NCI-H526 treated with DMSO at 0.1 percent for 48 hours (cell line): ENCODE measurements at places on chromosomes 2 and 18.
A peak's percentile ranks its signal among the peaks of the same experiment; 100 is the strongest.

GRCh38 chr18:10588975-10589374 is 63.1 kb downstream of the NAPG start:
- no peak for DNase-seq

DNA sequence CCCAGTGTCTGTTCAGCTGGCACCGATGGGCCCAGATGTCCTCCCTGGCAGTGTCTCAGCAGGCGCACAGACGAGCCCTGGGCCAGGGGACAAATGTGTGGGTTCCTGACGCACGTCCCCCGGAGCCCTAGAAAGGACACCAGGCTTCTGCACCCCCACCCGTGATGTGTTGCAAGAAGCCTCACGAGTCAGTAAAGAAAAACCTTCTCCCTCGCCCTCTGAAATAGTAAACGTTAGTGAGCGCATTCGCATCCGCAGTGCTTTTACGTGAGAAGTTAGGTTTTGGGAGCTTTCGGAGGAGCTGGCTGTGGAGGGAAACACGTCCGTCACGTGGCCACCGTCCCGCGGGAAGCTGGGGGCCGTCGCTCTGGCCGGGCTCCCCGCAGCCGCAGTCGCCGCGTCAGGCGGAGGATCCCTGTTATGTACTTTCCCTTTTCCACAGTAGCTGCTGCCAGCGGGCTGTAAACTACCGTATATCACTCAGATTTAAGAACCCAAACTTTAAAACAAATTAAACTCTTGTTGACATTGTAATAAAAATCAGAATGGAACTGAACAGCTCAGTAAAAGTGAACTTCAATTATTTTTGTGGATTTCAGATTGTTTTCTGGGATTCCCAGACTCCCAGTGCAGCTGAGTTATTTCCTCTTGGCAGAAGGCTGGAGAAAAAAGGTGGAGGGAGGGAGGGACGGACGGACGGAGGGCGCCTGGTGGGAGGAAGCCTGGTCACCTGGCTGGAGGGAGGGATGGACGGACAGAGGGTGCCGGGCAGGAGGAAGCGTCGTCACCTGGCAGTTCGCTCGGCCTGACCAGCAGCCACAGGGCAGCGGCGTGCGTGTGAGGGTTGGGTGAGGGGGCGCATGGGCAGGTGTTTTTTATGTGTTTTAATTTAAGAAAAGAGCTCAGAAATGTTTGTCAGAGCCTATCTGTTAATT is 112.1 kb downstream of the NFATC1 start:
- no peak for DNase-seq

GRCh38 chr18:44819944-44820510 is 139.3 kb downstream of the SETBP1 start:
- DNase-seq: no peak

- no peak for DNase-seq
Observed at GRCh38 chr18:63514326-63514725, 27.8 kb upstream of the SERPINB12 start.

- no peak for DNase-seq
Observed at GRCh38 chr18:77032181-77032701, 100.3 kb downstream of the MBP start.

DNA sequence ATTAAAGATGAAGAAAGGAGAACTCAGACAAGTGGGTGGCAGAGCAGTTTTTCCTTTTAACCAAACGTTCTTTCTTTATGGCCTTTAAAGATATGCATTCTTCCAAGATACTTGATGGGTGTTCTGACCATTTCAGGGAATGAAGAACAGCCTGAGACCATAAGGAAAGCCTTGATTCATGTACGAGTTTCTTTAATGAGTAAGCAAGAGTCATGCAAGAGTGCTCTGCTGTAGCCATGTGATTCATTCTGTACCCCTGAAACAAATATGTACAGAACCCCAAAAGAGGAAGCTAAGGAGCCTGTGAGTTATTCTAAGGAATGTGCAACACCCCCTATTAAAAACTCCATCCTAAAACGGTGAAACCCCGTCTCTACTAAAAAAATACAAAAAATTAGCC is 372.8 kb downstream of the MTX2 start:
- no peak for DNase-seq

GRCh38 chr2:241771286-241772062 is 5.1 kb upstream of the GAL3ST2 start:
- DNase-seq: no peak

- no peak for DNase-seq
Observed at GRCh38 chr2:241063587-241063986, 38.5 kb downstream of the MTERF4 start.

- no peak for DNase-seq
Observed at GRCh38 chr2:120368086-120368485, 22.1 kb downstream of the INHBB start.

GRCh38 chr2:46537624-46538295 is 58.4 kb downstream of the TMEM247 start:
- DNase-seq: no peak

DNA sequence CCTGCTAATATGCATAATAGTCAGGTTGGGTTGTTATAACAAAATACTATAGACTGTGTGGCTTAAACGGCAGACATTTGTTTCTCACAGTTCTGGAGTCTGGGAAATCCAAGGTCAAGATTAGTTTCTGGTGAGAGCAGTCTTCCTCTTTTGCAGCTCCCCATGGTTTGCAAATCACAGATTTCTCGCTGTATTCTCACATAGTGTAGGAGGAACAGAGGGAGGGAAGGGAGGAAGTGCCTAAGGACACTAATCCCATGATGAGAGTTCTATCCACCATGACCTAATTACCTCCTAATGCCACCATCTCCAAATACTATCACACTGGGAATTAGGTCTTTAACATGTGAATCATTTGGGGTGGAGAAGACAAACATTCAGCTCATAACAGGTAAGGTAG is 20.1 kb upstream of the PTH2R start:
- no peak for DNase-seq

DNA sequence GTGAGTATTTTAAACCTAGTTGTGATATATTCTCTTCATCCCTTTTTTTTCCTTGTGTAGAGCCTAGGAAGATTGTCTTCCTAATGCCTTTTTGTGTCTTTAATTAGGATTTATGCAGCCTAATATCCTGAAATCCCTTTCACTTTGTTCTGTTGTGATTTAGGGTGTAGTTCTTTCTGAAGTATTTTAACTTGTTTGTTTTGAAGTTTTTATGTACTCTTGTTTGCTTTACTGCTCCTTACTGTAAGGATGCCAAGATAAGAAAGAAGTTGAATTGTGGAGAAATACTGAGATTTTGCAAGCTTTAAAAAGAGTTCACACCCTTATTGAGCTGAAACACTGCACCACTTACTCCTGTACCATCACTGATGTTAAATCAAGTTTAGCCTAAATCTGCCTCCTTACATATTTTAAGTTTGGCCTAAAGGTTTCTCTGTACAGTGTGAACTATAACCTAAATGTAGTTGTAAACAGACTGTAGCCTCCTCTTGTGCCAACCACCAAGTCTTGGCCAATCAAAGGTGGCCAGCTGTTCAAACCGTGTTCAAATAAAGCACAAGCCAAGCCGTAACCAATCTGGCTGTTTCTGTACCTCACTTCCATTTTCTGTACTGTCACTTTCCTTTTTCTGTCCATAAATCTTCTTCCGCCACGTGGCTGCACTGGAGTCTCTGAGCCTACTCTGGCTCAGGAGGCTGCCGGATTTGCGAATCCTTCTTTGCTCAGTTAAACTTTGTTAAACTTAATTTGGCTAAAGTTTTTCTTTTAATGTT is 17.7 kb upstream of the ACOXL start:
- no peak for DNase-seq

DNA sequence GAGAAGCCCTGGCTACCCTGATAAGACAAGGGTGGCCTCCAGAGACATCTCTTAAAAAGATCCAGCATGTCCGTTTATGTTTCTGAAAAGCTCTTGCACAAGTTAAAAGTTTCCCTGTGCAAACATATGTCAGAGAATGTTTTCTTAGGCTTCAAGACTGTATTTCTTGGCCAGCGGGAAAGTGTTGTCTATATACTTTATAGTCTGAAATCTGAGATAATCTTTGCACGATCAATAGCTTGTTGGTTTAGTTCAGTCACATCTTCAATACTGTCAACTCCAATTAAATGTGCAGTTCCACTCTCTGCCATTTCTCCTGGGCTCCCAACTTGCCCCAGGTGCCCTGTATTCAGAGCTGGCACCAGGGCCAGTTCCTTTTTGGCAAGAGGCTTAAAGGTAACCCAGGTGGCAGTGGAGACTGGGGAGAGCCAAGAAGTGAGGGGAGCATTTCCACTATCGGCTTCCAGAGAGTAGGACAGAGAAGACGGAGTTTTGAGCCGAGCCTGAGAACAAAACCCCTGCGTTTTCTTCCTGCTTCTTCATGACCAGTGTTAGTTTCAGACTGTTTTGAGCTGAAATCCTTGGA is 64.4 kb downstream of the ACOXL start:
- no peak for DNase-seq

GRCh38 chr18:54358495-54359040 is 862 bp downstream of the C18orf54 start:
- peak; percentile 46 for DNase-seq
